Epithelial cell of esophagus (primary cell): ENCODE measurements at places on chromosomes 3 and 15.

DNA sequence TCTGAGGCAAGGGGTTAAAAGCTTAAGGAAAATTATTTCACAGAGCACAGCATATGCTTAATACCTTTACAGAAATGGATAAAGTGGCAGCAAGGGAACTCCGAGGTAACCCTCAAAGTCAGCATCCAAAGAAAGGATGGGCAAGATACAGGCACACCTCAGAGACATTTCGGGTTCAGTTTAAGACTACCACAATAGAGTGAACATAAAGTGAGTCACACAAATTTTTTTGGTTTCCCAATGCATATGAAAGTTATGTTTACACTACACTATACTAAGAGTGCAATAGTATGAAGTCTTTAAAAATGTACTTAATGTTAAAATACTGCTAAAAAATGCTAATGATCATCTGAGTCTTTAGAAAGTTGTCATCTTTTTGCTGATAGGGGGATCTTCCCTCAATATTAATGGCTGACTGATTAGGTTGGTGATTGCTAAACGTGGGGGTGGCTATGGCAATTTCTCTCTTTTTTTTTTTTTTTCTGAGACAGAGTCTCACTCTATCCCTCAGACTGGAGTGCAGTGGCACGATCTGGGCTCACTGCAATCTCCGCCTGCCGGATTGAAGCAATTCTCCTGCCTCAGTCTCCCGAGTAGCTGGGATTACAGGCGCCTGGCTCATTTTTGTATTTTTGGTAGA, 10.0 kb downstream of the UBR1 start:
- peak; percentile 60 for DNase-seq

DNA sequence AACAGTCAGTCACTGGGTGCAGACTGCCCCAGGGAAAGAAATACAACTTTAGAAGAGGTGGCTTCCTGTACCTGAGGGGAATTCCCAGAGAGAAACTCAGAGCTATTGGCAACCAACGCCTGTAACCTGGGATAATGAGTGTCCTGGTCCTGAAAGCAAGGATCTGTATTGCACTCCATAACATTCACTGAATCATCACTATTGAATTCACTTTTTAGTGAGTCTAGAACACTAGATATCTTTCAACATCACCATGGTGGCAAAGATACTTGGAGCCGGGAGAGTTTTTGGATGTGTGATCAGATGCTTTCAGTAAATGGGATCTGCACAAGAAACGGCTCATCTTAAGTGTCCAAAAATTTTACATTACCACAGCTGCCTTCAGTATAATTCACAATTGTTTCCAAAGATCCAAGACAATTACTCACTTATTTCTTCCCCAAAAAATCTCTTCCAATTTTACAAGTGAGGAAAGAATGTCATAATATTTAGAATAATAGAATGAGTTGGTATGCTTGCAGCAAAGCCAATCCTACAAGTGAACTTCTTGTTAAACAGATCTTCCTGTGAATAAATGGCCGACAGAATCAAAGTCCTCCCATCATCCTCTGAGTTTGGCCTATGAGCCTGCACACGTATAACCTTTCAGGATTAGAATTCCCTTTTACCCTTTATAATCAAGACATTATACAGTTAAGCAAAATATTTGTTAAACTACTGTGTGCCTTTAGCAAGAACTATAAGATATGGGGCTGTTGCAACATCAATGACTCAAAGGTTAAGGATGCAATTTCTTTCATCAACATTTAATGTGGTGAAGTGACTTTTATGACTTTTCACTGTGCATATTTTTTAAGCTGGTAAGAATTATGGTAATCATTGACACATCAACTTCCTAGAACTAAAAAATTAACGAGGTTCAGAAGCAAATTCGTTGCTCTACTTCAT, 243.3 kb upstream of the COL8A1 start:
- peak; percentile 89 for DNase-seq

GRCh38 chr15:75849167-75849566, 5.9 kb downstream of the UBE2Q2 start:
- no peak for DNase-seq

- DNase-seq, result peak; percentile 52
Observed at GRCh38 chr3:192772240-192772894, 45.0 kb upstream of the FGF12 start.

- no peak for DNase-seq
Observed at GRCh38 chr3:146273721-146274407, 23.0 kb upstream of the PLSCR4 start.

DNA sequence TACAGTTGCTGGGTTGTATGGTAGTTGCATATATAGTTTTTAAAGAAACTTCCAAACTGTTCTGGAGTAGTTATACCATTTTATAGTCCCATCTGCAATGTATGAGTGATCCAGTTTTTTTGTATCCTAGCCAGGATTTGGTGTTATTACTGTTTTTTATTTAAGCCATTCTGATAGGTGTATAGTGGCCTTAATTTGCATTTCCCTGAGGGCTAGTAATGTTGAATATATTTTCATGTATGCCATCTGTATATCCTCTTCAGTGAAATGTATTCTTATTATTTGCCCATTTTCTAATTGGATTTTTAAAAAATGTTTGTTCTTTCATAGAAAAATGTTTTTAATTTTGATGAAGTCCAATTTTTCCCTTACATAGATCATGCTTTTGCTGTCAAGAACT, 29.2 kb downstream of the PXK start:
- DNase-seq, result no peak

GRCh38 chr3:170419557-170420087, 954 bp downstream of the CLDN11 start:
- DNase-seq, result no peak

- DNase-seq, result peak; percentile 39
Observed at GRCh38 chr3:171846597-171846996, 3.4 kb downstream of the TMEM212 start.

GRCh38 chr3:12946649-12947316, 105.4 kb upstream of the RPL32 start:
- peak; percentile 93 for DNase-seq

- DNase-seq, result no peak
Observed at GRCh38 chr3:102936511-102937045, 501.8 kb downstream of the ZPLD1 start.

- DNase-seq, result no peak
Observed at GRCh38 chr3:89576417-89576816, 469.0 kb downstream of the EPHA3 start.

GRCh38 chr15:71362556-71362955, 247.3 kb downstream of the THSD4 start:
- no peak for DNase-seq

DNA sequence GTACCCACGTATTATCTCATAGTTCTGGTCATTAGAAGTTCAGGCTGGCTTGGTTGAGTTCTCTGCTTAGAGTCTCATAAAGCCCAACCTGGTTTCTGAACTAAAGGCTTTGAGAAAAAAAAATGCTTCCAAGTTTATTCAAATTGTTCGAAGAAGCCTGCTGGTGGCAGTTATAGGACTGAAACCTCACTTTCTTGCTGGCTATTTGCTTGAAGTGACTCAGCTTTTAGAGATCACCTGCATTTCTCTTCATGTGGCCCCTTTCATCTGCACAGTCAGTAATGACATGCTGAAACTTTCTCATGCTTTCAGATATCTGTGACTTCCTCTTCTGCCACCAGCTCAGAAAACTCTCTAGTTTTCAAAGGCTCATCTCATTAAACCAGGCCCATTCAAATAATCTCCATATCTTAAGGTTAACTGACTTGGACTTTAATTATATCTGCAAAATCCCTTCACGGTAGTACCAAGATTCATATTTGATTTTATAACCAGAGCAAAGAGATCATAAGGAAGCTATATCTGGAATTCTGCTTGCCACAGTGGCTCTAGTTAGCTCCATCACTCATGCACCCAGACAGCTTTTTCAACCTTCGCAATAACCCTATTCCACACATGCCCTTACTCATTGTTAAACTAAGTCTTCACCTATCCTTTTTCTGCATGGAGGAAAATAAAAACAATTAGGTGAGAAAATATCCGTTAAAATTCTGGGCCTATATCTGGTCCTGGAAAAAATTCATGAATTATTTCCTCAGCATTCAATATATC, 433.8 kb upstream of the CBLB start:
- no peak for DNase-seq

GRCh38 chr3:180913581-180914404, 1.3 kb downstream of the FXR1 start:
- DNase-seq, result no peak

DNA sequence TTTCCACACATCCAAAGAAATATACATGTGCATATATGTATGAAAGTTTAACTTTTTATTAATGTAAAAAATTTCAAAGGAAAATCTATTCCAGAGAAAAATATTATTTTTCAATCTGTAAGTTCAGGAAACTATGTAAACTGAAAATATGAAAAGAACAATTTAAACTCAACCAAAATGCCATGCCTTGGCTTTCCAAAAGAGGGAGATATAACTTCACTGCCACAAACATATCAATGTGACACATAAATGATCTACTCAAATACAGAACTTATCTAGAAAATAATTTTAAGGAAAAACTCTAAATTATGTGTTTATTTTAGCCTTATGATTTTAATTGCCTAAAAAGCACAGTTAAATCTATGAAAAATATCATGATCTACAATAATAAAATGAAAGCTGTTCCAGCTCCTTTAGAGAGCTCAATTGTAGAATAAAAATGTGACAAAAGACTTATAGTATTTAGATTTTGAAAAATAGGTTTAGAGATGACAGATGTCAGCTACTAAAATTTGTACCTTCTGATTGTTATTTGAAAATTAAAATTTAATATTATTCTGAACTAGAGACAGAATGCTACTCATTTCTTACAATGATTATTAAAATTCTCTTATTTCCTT, 94.8 kb downstream of the GBE1 start:
- peak; percentile 43 for DNase-seq

GRCh38 chr15:101615414-101615985, 36.7 kb downstream of the TM2D3 start:
- DNase-seq, result no peak
